ENCODE measurements at places on chromosomes 5 and 9.

DNA sequence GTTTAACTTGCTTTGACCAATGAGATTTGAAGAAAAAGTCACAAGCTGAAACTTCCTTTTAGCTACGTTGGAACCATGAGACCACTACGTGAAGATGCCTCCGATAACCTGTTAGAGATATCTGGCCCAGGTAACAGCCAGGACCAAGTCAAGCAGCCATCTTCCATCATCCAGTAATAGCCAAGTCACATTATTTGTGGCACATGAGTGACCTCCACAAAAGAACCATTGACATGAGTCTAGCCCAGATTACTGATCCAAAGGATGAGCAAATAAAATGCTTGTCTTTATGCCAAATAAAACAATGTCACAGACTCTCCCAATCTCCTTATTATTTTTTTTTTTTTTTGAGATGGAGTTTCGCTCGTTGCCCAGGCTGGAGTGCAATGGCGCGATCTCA is 1.6 kb downstream of the DEPDC1B start:
- no peak for DNase-seq

- DNase-seq = no peak
These were observed 693.4 kb downstream of the KCTD16 start for GRCh38 chr5:144864118-144864517.

- no peak for DNase-seq
These were observed 267.8 kb upstream of the ZNF608 start for GRCh38 chr5:125014202-125014601.

GRCh38 chr9:82680179-82680935 is 382.6 kb downstream of the RASEF start:
- no peak for DNase-seq

DNA sequence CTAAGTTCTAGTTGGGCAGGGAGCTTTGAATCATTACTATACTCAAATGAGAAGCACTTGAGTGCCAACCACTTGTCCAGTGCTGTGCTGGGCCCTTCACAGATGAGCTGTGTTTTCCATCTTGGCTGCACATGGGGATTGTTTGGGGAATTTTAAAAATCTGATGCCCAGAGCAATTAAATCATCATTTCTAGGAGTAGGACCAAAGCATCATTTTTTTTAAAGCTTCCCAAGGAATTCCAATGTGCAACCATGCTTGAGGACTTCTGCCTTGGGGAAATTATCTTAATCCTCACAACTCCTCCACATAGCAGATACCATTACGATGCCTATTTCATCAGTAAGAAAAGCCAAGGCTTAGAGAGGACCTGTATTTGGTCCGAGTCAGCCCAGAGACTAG is 131.4 kb downstream of the TMEM174 start:
- DNase-seq = no peak

DNA sequence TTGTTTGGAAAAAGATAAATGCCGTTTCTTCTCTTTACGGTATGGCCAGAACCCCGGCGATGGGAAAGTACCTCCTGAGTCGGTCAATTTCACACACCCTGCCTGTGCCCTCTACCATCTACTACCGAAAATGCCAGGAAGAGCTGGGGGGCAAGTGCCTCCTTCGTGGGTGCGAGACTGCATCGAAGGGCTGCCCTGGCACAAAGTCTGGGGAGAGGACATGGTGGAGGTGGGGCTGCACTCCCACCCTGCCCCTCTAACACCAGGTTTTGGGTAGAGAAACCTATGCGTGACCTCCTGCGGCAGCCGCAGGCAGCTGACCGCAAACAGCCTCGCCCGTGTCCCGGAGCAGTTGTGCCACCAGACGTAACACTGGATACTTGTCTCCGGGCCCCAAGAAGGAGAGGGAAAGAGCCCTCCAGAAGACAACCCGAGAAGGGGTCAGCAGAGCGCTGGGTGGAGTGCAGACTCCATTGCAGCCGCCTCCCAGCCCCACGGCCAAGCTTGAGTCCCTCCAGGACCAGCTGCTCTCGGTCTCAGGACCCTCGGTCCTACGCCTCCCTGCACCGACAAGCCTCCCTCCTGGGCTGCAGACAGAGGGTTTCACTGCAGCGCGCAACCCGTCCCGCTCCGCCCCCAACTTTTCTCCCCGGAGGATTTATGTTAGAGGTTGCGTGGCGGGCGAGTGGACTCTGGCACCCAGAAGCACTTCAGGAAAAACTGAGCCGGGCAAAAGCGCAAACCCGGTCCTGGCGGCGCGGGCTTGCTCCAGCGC is 823 bp upstream of the PRDM6 start:
- no peak for DNase-seq

DNA sequence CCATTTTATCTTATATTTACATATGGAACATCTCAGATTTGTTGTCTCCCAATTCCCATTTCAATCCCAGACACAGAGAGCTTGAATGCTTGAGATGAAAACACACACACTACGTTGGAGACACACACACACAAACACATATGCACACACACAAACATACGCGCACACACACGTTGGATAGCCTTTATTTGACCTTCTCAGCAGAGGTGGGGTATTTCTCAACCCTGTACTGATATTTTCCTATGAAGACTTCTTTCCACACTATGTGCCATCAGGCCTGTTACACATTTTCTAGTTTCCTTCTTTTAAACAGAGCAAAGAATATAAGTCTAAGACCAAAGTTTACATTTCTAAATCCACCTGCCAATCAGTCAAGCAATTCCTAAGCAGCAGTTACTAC is 291.0 kb downstream of the TAF11L14 start:
- no peak for DNase-seq

DNA sequence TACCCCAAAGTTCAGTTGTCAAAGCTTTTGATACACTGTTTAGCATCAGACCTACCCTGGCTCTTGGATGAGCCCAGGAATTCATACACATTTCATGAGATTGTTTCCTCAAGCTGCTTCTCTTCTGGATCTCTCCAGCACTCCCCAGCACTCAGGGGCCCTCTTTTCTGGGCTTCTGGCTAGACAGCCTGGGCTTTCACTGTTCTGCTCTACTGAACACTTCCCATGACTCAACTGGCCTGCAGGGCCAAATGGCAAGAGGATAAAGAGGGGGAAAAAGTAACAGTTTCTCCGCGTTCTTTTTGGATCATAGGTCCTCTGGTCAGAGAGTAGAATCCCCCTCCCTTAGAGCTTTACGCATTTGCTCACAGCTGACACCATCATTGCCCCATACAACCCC is 20.9 kb upstream of the LURAP1L start:
- no peak for DNase-seq
